ENCODE measurements at places on chromosomes 5 and 9.

DNA sequence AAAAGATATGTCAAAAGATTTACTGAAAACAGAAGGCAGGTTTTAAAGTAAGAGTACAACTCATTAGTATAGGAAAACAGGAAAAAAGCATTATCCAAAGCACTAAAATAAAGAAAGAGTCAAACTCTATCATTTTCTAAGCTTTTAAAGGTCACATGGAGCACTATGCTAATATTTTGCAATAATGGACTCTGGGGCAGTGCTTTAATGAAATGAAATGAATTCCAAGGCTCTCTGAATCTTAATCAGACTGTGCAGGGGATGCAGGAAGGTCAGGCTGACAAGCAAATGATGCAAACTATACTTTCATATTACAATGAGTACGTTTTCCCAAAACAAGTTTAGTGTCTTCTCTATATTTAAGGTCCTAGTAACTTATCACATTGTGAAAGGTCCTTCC lies 981.9 kb upstream of the DMAC1 start:
- no peak for DNase-seq

GRCh38 chr9:33932078-33932807 lies 115.3 kb downstream of the UBE2R2 start:
- DNase-seq = no peak

- DNase-seq = no peak
Observed at GRCh38 chr5:125045646-125046045, 299.2 kb upstream of the ZNF608 start.

DNA sequence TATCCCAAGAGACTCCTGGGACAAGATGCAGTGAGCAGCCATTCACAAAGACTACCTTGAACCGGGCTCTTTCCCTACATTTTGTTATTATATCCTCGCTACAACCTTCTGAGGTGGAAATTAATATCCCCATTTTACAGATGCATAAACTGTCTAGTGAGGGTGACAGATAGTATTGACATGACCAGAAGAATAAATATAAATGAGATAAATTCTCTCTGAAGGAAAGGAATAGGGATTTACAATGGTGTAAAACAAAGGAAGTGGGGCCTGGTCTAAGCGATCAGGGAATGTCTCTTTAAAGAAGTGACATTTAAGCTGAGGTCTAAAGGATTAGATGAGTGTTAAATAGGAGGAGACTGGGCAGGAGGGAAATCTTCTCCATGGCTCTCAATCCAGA lies 43.5 kb upstream of the KCNMB1 start:
- DNase-seq = no peak

DNA sequence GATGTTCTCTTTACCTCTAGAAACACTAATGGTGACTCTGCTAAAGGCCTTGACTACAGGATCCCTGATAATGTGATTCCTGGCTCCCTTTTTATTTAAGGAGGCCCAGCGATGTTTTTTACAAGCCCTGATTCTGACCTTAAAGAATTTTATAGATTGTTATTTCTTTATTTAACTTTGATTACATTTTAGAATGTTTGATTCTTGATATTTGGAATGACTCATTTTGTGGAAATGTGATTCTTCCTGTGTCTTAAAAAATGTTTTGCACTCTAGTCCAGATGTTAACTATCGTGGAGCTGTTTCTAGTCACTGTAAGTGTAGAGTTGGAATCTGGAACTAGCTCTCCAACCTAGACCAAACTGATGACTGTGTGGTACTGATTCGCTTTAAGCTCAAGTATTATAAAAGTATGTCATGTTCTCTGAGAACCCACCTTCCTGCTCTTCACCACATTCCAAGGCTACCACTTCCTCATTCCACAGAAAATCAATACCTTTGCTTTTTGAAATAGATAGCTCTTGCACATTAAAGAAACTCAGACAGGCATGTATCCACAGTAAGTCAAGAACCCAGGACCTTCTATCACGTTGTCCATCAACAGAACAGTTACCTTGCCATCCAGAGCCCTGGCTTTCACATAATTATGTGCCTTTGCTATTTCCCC lies 65.2 kb downstream of the JMY start:
- DNase-seq = peak; percentile 30

GRCh38 chr5:177103523-177104253 lies 17.0 kb downstream of the FGFR4 start:
- DNase-seq = peak; percentile 16

GRCh38 chr5:77937015-77937908 lies 161.1 kb upstream of the TBCA start:
- no peak for DNase-seq

DNA sequence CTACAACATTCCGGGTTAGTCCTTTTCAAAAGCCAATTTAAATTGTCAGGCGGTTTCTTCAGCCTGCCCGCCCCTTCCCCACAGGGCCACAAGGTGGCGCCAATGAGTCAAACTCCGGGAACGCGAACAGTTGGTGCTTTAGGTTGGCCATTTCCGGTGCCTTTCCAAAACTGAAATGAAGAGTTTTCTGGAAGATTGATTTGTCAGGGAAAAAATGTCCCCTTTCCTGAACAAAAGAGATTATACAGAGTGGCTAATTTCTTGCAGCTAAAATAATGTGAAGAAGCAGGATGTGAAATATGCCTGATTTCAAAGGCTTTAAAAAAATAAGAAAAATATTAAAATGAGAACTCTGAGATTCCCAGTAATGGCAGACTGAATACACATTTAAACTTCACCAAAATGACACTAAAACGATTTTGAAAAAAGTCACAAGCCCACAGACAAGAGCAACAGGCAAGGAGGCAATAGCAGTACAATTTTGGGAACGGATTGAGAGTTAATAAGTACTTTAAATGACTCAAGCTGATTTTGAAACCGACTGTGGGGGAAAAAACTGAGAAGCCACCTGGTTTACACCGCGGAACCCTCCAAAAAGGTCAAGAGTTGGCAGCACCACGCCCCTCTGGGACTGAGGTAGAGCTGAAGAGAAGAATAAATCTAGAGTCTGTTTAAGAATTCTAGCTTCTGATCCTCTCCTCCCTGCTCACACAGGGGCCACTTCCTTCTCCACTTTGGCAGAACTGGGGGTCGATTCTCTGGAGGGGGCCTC lies 45.7 kb downstream of the SLC46A2 start:
- peak; percentile 69 for DNase-seq

DNA sequence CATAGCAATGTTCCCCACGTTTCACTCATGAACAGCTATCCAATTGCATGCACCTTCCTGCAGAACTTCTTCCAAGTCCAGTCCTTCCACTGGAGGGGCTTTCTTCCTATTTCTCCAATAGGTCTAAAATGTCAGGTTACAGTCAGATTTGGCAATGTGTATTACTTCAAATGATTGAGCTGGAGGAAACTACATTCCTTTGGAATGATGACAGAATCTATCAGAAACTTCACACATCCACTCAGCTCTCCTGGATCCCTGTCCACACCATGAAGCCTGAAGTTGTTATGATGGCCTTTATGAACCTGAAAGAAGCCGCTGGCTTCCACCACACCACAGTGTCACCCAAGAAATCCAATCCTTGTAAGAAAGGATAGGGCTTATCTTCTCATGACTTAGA lies 32.2 kb downstream of the FBXW2 start:
- no peak for DNase-seq

DNA sequence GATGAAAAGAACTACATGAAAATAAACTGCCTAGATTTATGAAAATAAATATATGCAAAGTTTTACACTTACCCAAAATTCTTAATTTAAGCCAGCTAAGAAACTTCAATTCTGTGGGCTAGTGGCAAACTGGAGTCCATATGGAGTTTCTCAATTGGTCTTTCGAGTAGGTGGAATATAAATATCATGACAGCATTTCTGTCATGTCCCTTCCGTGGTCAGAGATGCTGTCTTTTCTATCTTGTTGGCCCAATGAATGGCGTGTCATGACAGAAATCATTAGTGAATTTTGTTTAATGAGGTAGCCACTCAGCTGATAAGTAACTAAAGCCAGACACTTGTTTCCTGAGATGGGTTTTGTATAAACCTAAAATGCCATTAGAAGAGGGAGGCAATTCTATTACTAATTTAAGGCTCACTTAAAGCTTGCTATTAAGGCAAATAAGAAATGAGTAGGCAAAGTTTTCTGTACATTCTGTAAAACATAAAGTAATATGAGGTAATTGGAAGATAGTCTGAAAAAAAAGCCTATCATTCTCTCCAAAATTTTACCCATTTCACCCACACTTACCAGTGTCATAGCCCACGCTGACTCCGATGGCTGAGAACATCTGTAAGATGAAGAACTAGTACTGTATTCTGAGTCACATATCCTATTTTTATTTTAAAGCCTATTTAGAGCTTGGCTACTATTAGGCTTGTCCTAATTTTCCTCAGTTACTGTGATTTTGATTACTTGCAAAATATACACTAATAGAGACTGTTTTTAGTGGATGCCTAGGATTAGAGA lies 419.3 kb upstream of the MEF2C start:
- no peak for DNase-seq

GRCh38 chr5:180026320-180026719 lies 45.2 kb downstream of the RNF130 start:
- peak; percentile 66 for DNase-seq

DNA sequence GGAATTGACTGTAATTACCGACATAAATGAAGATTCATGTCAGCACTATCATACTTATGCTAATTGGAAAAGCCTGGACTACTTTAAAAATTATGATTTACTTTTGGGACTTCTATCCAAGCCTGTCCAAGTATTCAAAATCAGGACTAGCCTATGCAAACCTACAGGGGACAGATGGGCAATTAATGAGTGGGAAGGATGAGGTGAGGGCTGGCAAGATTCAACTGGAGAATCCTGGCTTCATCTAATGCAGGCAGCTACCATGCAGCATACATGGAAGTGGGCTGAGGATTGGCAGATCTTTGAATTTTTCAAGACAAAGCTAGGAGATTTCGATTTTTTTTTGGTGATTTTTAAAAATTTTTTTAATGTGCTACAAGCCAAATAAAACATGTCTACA lies 532.6 kb downstream of the CSNK1G3 start:
- DNase-seq = no peak

- no peak for DNase-seq
Observed at GRCh38 chr9:37715991-37716505, 37.6 kb upstream of the TRMT10B start.

GRCh38 chr9:16133556-16134227 lies 580.8 kb downstream of the CCDC171 start:
- DNase-seq = peak; percentile 67

DNA sequence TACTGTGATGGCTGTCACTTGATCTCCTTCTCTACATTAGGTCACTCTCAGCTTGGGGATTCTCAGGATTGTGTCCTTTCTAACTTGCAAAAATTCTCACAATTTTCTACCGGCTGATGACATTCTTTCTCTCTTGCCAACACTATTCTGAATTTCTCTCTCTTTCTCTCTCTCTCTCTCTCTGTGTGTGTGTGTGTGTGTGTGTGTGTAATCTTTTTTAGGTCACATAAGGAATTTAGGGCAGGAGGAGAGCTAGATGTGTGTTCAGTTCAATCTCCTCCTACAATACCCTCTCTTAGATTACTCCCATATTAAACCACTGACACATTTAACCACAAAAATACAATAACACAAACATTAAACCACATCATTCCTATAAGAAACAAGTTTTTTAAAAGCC lies 242.3 kb upstream of the NREP start:
- DNase-seq = peak; percentile 81

GRCh38 chr9:35568196-35568595 lies 36.9 kb upstream of the TESK1 start:
- DNase-seq = no peak

GRCh38 chr5:42992088-42992879 lies 47.8 kb downstream of the ANXA2R start:
- DNase-seq = peak; percentile 84

- DNase-seq = peak; percentile 69
Observed at GRCh38 chr9:131590907-131591844, 45.9 kb downstream of the PRRT1B start.

GRCh38 chr5:78696637-78697036 lies 48.1 kb upstream of the LHFPL2 start:
- DNase-seq = no peak

DNA sequence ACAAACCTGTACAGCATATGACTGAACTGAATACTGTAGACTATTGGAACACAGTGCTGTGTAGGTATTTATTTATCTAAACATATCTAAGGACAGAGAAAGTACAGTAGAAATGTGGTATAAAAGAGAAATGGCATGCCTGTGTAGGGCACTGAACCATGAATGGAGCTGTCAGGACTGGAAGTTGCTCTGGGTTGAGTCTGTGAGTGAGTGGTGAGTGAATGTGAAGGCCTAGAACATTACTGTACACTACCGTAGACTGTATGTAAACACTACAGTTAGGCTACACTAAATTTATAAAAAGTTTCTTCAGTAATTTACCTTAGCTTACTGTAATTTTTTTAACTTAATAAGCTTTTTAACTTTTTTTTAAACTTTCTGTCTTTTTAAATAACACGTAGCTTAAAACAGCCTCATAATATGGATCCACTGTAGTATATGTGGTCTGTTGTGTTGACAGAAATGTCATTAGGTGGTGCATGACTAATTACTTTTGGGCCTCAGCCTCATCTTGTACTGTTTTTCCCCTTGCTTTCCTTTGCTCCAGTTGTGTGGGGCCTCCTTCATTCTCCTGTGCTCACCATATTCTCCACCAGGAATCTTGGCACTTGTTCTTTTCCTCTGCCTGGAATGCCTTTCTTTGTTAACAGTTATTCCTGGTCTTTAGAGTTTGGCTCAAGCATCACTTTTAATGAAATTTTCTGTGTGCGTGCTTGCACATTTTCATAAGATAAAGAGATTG lies 8.8 kb downstream of the SPIN1 start:
- peak; percentile 73 for DNase-seq

- no peak for DNase-seq
Observed at GRCh38 chr9:107281922-107282667, 984 bp upstream of the RAD23B start.

DNA sequence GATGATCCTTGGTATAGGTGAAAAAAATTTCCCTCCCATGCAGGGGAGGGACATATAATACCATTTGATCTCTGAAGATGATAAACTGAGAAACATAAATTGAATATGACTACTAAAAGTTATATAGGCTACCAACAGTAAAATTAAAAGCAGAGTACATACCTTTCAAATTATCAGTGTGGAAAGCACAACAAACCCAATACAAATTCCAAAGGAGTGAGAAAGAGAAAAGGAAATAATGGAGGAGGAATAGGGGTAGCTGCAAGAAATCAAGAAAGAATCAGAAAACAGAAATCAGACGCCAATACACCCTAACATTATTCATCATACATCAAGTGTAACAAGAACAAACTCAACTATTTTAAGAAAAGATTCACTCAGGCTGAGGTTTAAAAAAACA lies 17.7 kb downstream of the GNAQ start:
- no peak for DNase-seq

DNA sequence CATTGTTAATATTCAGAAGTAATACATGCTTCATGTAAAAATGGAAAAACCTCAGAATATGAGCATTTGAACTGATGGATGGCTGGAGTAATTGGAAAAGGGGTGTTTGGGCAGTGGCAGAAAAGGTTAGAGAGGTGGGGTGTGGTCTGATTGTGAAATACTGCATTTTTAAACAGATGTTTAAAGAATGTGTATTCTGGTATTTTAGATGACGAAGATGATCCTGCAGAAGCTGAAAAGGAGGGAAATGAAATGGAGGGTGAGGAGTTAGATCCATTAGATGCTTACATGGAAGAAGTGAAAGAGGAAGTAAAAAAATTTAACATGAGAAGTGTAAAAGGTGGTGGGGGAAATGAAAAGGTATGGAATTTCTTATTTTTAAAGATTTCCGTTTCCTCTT lies 18.8 kb downstream of the DDX46 start:
- DNase-seq = no peak

- no peak for DNase-seq
Observed at GRCh38 chr5:109707531-109707930, 17.8 kb downstream of the MAN2A1 start.

Data from fibroblast of mammary gland (primary cell).